ENCODE measurements at places on chromosomes 12 and 14.
A peak's percentile ranks its signal among the peaks of the same experiment; 100 is the strongest.

DNA sequence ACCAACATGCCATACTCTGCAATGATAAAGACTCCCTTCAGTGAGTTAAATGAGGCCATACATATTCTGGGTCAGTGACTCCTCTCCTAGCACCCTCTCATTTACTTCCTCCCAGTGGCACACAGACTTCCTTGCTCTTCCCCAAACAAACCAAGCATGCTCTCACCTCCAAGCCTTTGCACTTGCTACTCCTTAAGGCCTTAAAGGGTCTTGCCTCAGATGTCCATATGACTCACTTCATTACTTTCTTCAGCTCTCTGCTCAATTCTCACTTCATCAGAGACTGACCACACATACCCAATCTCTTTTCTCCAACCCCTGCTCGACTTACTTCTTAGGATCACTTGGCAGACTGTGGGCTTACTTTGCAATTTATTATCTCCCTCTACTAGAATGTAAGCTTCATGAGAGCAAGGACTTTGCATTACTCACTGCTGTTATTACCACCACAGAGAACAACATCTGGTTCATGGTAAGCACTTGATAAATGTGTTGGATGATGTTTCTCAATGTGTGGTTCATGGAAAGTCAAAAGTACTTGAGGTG lies 22.8 kb downstream of the DDX24 start:
- DNase-seq: no peak

DNA sequence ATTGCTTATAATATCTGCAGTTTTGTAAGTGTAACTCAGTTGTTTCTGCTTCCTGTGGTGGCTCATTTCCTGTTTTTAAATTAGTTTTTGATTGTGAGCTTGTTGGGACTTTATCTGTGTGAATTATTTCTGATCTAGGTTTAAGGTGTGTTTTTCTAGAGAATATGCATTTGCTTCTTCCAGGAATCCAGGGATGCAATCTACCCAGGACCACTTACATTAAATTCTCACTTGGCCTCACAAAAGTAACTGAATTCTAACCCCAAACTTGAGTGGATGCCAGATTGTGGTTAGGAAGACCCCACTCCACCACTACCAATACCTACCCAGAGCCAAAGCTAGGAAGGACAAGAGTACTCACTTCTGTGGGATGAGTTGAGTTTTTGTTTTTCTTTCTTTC lies 11.9 kb downstream of the STYX start:
- no peak for DNase-seq

- DNase-seq: no peak
Measured at GRCh38 chr14:65846196-65846868, 433.8 kb downstream of the FUT8 start.

- no peak for DNase-seq
Measured at GRCh38 chr12:106015646-106016045, 123.1 kb downstream of the NUAK1 start.

GRCh38 chr14:101770183-101770582 lies 8.7 kb downstream of the PPP2R5C start:
- DNase-seq: no peak

DNA sequence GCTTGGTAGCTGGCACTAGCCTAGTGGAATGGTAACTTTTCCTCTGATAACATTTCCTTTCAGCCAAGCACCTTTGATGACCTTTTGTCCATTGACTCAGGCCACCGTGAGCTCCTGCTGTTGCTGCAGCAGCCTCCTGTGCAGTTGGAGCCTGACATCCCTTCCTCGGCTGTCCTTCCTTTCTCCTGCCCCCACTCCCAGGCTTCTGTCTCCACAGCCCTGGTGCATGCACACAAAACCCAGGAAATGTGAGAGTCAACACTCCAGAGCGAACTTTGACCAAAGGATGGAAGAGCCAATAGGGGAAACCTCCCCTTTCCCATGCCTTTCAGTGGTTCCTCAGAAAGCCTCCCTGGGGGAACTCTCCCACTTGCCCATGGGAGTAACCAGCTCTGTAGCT lies 115.0 kb downstream of the TMEM260 start:
- DNase-seq: no peak

DNA sequence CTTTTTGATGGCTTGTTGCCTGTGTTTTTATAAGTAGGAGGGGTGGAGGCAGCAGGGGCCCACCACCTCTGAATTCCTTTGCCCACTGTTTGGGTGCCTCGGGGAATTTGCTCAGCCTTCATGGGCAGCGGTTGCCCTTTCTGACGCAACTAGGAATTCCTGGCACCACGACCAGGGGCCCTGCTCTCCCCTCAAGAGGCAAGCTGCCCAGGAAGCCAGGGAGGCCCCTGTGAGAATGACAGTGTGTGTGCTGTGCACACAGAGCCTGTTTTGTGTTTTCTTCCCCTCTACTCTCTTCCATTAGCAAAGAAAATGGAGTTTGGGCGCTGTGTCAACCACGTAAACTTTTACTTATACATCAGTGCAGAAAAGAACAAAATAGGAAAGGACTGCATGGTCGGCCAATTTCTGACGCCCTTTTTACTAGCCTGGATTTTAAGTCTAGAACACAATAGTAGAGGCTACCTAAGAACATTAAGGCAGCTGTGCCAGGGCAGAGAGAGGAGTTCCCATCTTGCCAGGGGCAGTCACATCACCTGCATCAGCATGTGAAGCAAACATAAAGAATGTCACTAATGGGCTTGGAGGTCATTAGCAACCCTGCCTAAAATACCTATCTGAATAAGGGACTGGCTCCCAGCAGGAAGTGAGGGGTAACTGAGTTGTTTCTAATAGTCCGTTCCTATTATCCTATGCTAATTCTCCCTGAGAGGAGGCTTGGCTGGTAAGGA lies 17.9 kb upstream of the PTGR2 start:
- no peak for DNase-seq

GRCh38 chr12:75611041-75611440 lies 99.6 kb upstream of the KRR1 start:
- no peak for DNase-seq

- DNase-seq: peak; percentile 55
Measured at GRCh38 chr14:91315844-91316267, 71.4 kb upstream of the GPR68 start.

DNA sequence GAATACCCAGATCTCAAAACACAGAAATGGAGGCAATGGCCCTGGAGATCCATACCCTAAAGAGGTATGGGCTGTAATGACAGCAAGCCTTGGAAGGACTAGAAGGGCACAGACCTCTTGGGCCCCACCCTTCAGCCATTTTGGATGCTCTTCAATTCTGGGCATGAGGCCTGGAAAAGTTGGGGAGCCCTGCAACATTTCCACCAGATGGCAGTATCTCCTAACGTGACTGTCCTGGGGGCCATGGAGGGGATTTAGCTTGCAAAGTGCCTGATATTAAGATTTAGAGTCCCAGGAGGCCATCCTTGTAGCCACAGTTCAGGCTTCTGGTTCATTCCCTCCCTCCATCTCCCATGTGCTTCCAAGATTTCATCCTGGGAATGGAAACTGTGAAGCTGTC lies 30.2 kb downstream of the KCNA5 start:
- no peak for DNase-seq

DNA sequence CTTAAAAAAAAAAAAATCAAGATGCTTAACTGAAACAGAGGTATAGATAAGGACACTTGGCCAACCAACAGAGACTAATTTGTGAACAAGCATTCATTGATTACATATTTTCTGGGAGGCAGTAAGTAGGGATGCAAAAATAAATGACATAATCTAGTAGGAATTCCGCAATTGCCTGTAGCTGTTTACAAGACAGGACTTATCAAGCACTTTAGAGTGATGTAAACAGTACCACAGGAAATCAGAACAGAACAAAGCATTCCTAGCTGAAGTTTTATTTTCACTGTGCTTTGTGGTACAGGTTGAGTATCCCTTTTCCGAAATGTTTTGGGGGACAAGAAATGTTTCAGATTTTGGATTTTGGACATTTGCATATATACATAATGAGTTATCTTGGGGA lies 68.2 kb upstream of the FGD4 start:
- no peak for DNase-seq

DNA sequence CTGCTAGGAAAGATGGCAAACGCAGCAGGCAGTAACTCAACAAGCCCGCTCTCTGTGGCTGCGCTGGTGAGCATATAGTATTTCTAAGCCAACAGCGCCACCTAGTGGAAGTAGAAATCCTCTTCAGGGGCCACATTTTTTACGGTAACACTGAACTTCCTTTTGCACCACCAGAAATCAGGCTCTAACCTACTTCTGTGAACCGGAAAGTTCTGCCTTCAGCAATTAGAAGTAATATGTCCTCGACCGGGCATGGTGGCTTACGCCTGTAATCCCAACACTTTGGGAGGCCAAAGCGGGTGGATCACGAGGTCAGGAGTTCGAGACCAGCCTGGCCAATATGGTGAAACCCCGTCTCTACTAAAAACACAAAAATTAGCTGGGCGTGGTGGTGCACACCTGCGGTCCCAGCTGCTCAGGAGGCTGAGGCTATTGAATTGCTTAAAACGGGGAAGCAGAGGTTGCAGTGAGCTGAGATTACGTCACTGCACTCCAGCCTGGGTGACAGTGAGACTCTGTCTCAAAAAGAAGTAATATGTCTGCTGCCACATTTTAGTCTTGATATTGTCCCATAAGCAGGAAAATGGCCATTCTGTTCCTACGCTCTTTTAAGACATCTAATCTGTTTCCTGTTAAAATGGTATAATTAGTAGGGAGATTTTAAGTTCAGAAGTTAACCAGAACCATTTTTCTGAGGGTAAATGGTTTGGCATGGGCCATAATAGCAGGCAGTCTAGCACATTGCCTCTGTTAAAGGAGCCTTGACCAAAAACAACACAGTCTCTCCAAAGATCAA lies 26.8 kb downstream of the APOBEC1 start:
- DNase-seq: peak; percentile 44

- DNase-seq: no peak
Measured at GRCh38 chr12:119998471-119999245, 9.6 kb downstream of the BICDL1 start.

- DNase-seq: no peak
Measured at GRCh38 chr12:43216490-43216889, 335.5 kb downstream of the ADAMTS20 start.

- DNase-seq: no peak
Measured at GRCh38 chr14:22122227-22122818, 448.7 kb upstream of the OR4E1 start.

DNA sequence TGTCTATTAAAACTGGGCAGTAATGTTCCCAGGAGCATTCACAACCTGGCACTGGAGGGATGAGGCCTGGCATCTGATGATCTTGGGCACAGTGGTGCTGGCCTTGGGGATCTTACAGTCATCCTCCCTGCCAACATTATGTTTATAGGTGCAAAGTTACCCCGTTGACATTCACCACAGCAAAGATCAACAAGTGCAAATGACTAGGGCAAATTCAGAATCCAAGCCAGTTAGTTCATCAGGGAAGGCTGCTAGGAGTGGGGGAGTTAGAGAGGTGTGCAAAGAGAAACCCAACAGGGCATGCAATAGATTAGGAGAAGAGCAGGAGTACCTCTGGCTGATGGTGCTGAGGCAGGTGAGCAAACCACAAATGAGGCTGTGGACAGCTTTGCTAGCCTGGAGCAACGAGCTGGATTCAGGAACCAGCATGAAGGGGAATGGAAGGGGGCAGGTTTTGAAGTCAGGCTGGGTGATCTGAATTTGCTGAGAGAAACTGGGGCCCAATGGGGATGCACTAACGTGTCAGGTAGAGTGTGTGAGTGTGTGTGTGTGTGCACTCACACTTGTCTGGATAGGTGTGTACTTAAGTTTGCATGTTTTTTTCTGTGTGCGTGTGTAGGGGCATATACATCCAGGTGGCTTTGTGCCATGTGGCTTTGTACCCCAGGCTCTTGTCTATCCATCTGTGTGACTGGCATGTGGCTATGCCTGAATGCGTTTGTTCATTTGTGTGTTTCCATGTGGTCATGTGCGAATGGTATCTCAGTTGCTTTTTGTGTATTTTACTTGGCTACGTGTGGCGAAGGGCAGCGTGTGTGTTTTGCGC lies 1.6 kb downstream of the CISTR start:
- no peak for DNase-seq

GRCh38 chr14:70239802-70240201 lies 51.1 kb upstream of the SLC8A3 start:
- no peak for DNase-seq

GRCh38 chr12:41051954-41052353 lies 136.2 kb upstream of the PDZRN4 start:
- DNase-seq: no peak

GRCh38 chr12:78081590-78082314 lies 251.1 kb downstream of the NAV3 start:
- no peak for DNase-seq

GRCh38 chr12:110431957-110432587 lies 18.1 kb downstream of the ARPC3 start:
- DNase-seq: no peak

GRCh38 chr14:90268420-90268819 lies 12.1 kb downstream of the PSMC1 start:
- DNase-seq: no peak

DNA sequence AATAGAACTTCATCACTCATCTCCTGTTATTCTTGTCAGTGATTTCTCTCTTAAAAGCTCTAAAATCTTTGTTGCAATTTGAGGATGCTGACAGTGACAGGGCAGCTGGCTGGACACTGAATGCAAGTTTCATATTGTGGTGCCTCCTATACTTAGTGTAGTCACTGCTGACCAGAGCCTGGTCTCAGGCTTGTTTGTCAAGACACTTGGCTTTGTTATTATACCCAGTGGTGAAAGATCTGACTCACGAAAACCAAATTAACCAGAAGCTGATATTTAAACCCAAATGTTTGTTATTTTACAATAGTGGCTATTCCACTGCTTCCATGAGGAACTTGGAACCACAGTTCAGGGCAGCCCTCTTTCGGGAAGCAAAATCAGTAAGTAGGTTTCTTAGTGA lies 42.8 kb downstream of the RPGRIP1 start:
- no peak for DNase-seq
